ENCODE measurements at places on chromosomes 3 and 15.

GRCh38 chr15:56095406-56095805, 102.0 kb upstream of the NEDD4 start:
- no peak for DNase-seq

DNA sequence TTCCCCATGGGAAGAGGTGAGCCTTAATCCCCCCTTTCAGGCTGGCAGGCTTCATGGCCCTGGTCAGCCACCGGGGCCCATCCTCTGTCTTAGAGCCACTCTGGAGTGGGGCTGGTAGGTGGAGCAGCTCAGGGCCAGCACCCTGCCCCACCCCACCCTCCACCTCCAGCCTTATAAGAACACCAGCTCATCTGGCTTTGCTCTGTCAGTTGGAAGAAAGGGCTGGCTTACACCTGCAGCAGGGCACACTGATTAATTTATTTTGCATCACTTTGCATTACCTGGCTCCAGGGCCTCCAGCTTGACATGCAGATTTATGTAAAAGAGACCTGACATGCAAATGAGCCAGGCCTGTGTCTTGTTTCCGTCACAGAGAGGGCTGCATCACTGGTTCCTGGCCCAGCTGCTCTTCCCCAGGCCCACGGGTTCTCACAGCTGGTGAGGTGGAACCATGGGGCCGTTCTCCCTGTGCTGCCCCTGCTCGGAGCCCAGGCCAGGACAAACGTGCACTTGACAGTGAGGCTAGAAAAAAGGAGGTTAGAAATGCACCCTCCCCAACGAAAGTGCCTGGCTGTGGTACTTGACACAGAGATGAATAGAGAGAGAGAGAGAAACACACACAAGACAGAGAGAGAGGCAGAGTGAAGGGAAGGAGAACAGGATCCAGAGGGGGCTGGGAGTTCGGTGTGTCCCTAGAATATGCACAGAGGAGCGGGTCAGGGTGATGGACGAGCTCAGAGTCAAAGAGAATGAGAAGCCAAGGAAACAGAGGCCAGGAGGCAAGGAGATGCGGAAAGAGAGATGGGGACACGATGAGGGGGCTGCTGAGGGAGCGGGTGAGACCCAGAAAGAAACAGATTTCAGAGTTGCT, 44.5 kb upstream of the MAGEF1 start:
- DNase-seq, result no peak

GRCh38 chr3:115827495-115827894, 204.2 kb downstream of the GAP43 start:
- no peak for DNase-seq

DNA sequence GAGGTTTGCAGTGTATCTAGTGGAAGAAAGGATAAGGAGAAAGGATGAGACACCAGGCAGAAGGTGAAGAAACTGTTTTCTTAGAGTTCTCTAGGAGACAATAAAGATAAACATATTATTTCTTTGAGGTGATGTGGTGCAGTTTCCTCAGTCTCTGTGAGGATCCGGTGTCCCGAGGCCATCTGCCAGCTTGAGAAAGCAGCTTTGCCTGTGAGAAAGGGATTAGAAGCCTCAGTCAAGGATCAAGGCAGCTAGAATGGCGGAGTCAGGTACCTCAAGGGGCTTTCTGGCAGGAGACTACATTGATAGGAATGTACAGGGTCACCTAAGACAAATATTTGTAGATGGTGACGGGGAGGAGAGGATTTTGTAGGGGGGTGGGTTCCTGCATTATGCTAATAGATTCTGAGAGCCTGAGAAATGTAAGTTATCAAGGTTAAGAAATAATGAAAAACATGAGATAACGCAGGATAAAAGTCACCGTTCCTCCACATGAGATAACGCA, 103.9 kb upstream of the MB21D2 start:
- DNase-seq, result no peak

GRCh38 chr15:63212050-63213004, 22.9 kb downstream of the RAB8B start:
- DNase-seq, result no peak

DNA sequence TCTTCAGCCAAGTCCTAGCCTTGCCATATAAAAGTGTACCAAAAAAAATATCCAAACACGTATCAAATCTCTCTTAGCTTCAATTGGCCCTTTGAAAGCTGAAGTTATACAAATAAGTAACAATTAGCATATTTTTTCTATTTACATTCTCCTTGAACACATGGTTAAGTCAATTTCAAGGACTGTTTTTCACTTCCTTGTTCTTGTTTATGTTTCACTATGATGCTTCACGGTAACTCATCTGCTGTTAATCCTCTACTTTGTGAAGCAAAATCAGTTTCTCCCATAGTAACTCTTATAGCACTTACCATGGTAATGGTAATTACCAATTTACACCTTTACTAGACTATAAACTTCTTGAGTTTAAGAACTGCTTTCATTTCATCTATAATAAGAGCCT, 10.6 kb upstream of the SPRED1 start:
- DNase-seq, result no peak

GRCh38 chr15:69509131-69509530, 56.5 kb downstream of the RPLP1 start:
- DNase-seq, result no peak

GRCh38 chr15:28879551-28879950, 6.2 kb upstream of the APBA2 start:
- DNase-seq, result no peak

DNA sequence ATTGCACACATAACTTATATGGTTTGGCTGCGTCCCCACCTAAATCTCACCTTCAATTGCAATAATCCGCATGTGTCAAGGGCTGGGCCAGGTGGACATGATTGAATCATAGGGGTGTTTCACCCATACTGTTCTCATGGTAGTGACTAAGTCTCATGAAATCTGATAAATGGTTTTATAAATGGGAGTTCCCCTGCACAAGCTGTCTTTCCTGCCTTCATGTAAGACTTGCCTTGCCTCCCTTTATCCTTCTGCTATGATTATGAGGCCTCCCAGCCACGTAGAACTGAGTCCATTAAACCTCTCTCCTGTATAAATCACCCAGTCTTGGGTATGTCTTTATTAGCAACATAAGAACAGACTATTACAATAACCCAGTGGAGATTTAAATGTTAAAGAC, 653.9 kb downstream of the ROBO1 start:
- no peak for DNase-seq

- no peak for DNase-seq
Measured at GRCh38 chr3:136070334-136070733, 104.8 kb downstream of the PPP2R3A start.

GRCh38 chr3:73176941-73177340, 115.5 kb downstream of the EBLN2 start:
- DNase-seq, result no peak

Measured in NCI-H446 (cell line).